ENCODE measurements at places on chromosomes 5 and 9.
A peak's percentile ranks its signal among the peaks of the same experiment; 100 is the strongest.

DNA sequence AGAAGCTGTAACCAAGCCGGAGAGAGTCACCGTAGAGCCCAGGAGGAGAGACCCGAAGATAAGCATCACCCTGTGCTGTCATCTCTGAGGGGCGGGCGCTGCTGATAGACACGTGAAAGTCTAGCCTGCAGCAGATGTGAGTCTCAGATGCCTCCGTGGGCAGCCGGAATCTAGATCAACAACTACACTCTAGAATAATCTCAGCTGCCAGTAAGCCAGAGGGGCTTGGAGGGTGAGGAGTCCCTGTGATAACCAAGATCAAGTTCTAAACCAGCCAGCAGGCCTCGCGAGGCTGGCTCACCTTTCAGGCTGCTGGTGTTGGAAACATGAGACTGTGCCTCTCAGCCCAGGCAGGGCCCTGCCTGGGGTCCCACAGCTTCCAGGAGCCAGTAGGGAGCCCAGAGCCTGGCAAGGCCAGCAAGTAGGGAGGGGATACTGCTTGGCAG, 54.1 kb downstream of the DAPK1 start:
- DNase-seq: no peak

GRCh38 chr9:72579880-72580550, 58.6 kb downstream of the TMC1 start:
- DNase-seq: no peak

DNA sequence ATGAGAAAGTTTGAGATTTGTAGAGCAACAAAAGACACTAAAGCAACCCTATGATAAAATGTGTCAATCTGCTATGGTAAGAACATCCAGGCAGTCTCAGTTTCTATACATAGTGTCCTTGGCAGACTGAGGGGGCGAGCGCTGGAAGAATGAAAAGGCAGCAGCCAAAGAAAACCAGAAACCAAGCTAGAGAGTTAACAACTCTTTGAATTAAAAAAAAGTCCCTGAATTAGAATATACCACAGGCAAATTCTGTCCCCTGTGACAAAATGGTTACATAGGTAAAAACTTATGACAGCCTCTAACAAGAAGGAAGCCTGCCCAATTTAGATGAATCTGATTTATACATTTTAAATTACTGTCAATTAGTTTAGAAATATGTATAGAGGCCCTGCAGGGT, 106.7 kb downstream of the OXCT1 start:
- no peak for DNase-seq

GRCh38 chr9:72808446-72808768, 144.4 kb downstream of the ALDH1A1 start:
- no peak for DNase-seq

- no peak for DNase-seq
These were observed 6.7 kb upstream of the TMEM141 start for GRCh38 chr9:136784249-136784996.

DNA sequence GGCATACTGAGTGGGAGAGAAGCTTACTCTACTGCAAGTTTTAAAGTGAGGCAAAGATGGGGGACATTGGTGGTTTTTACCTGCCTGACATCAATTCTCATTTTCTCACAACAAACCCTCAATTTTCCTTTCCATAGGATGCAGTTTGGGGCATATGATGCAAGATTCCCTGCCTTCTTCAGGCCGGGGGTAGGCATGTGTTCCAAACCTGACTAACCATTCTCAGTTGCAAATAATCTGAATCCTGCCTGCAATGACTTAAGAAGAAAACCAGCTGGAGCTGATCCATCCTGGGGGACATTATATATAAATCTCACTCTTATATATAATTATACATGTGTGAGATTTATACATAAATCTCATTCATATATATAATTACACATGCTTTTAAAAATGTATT, 223.6 kb upstream of the EFNA5 start:
- DNase-seq: no peak

GRCh38 chr5:172502410-172502809, 48.1 kb upstream of the SH3PXD2B start:
- DNase-seq: no peak

DNA sequence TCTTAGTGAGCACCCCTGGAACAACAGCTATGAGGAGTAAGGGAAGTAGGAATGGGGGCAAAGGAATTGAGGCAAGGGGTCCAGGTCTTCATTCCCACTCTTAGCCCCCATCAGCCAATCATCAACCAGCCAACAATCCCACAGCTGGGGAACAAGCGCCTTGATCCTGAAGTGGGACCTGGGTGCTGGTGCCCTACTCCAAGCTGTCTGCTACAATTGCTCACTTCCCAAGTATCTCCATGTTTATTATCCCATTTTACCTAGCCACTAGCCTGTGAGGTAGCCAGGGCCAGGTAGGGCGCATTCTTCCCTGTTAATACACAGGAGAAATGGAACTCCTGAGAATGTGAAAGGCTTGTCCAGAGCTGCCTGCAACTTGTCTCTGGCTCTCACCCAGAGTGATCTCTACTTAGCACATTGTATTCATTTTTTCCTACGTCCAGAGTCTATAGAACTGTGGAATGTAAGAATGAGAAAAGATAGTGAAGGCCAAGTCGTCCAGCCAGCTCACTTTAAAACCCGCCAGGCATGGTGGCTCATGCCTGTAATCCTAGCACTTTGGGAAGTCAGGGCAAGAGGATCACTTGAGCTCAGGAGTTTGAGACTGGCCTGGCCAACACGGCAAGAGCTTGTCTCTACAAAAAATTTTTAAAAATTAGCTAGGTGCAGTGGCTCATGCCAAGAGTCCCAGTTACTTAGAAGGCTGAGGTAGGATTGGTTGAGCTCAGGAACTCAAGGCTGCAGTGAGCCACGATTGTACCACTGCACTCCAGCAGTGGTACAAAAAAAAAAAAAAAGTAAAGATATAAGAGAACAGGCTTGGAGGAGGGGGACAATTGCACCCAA, 6.2 kb upstream of the DNAJC18 start:
- no peak for DNase-seq

DNA sequence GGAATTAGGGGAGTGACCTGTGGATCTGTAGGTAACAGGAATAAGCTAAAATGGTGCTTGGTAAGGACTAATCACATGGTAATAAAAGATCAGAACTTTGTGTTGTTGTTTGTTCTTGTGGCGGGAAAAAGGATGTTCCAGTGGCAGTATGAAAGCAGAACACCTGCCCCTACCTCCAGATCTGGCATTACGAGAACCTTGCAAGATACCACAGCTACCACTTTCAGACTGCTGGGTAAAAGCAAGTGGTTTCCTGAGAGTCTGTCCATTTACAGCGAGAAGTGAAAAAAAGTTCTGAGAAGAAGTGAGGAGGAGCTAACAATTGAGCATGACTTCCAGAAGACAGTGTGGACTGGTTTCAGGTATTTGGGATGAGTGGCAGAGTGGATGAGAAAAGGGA, 252.5 kb downstream of the TLE4 start:
- no peak for DNase-seq

DNA sequence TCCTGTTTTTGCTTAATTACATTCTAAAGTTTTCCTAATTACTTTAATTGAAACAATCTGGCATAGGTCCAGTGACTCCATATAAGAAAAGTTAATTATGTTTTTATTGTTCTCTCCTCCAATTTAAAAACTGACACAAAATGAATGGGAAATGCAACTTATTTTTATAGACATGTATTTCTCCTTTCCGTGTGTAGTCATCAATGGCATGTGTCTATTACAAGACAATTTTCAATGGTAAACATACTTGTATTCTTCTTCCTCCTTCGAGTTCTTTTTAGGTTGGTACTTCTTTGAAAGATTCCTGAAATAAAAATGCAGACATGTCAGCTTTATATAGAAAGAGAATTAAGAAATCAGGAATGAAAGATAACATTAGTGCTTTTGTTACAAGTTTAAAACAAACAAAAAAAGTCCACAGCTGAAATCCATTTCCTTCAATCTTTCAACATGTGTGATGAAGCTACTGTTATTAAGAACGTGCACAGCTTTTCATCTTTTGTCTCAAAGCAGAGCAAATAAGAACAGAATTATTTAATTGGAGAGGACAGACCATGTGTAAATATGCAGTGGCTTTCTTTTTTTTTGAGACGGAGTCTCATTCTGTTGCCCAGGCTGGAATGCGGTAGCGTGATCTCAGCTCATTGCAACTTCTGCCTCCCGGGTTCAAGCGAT, 63.8 kb downstream of the FNBP1 start:
- DNase-seq: peak; percentile 51

DNA sequence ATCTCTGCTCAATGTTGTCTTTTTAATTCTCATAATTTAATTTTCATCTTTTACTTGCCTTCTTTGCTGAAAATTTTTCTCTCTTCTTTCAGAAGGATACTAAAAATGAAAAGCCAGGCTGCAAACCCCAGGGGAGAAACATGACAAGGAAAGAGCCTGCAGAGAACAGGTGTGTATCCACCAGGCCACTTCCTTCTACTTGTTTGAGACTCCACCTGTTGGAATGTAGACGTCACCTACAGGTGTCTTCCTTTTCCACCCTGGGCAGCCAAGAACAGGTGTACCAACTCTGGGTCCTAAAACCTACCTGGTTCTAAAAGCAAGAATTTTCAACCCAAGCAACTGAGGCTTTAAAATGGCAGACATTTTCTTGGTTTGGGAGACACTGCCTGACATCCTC, 166.8 kb downstream of the ATP10B start:
- DNase-seq: no peak
